ENCODE measurements at places on chromosomes 2 and 18.

GRCh38 chr2:20567159-20567925 lies 83.6 kb downstream of the HS1BP3 start:
- DNase-seq = no peak

DNA sequence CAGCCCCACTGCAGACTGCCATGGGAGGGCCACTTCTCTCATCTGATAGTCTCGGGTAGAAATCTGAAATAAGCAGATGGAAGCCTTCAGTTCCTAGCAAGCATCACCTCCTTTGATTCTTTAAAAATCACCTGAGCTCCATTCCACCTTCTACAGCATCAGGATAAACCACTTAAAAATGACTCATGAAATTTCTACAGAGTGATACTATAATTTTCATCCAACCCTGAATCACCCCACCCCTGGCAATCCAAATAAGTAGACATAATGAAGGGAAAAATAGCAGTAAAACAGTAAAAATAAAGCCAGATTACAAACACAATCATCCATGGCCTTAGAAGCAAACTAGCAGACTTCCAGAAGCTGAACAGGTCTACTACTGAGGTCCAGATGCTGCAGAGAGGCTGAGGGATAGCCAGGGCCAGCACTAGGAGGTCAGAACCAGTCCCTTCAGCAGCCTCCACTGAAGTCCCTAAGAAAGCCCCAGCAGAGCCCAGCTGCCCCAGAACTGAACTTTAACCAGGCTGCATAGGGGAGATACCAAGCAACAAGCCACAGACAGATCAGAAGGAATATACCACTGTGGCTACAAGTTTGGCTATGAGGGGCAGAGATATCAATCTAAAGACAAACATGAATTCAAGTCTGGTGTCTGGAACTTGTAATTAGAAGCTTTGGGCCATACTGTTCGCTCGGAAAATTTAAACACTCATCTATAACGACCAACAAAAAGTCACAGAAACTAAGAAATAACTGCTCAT lies 54.7 kb upstream of the RNU4ATAC start:
- peak; percentile 37 for DNase-seq

DNA sequence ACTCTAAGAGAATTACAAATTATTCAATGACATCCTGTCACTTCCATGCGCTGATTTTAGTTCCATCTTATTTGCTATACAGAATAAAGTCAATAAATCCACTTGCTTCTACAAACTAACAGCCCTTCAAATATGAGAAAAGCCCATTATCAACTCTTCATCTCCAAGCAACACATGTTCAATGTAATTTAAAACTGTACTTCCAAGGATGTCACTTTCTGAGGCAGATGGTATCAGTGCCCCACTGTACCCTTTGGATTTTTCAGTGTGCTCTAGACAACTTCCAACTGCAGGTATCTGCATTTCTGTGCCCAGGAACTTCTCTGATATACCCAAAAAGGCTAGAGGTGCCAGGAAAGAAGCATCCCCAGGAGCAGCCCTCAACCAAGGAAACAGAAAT lies 87.6 kb downstream of the SMAD2 start:
- DNase-seq = no peak

DNA sequence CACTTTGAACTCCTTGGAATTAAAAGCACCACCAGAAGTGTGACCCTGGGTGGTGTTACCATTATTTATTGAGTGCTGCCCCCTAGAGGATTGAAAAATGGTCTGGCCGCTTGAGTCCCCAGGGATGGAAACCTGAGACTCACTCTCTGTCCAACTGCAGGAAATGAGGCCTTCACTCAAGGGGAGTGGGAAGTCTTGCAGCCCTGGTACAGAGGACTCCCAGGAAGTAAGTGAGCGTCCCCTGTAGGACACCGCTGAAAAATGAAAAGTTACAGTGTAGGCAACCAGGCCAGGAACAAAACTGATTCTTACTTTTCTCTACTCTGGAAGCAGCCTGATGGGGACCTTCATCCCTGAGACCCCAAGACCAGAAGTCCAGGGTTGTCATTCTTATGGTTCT lies 2.2 kb upstream of the NRP2 start:
- peak; percentile 69 for DNase-seq

- no peak for DNase-seq
These were observed 782.6 kb downstream of the MBD2 start for GRCh38 chr18:53441761-53442414.

- no peak for DNase-seq
These were observed 251.3 kb downstream of the HDAC4 start for GRCh38 chr2:239149501-239149900.

DNA sequence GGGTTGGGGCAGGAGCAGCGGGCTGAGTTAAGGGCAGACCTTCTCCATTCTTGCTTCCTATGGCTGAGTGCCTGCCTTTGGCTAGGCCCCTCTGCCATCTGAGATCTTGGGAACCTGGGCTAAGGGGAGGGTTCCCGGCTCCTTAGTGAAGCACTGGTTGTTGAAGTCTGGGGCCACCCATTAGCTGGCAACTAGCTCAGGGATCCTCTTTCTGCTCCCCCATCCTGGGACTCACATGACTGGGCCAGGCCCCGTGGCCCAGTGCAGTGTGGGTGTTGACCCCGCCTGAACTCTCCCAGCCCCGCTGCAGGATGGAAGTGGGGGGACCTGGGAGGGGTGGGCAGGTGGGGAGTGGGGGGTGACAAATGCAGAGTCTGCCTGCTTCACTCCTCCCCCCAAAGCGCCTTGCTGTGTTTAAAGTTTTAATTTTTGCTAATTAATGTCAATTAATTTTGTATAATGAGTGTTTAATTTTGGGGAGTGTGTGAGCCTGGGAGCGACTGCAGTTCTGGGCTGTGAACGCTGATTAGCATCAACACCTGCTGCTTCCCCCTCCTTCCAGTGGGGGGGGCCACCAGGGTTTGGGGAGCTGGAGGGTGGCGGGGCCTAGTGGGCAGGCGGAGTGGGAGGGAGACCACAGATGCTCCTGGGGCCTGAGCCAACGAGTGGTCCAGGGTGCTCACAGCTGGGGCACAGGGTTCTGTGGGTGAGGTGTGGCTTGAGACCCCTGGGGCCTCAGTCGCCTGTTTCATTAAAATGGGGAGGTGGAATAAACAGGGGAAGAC lies 55.2 kb downstream of the EMX1 start:
- no peak for DNase-seq

GRCh38 chr2:109238580-109238979 lies 109.6 kb downstream of the SH3RF3 start:
- peak; percentile 96 for DNase-seq

DNA sequence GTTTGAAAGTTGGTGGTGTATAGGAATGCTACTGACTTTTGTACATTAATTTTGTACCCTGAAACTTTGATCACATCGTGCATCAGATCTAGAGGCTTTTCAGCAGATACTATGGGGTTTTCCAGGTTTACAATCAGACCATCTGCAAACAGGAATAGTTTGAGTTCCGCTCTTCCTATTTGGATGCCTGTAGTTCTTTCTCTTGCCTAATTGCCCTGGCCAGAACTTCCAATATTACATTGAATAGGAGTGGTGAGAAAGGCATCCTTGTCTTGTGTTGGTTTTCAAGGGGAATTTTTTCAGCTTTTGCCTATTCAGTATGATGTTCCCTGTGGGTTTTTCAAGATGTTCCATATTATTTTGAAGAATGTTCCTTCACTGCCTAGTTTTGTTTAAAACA lies 633.5 kb downstream of the KCNJ3 start:
- DNase-seq = no peak

- DNase-seq = no peak
These were observed 1.6 kb upstream of the DNER start for GRCh38 chr2:229715895-229716507.

DNA sequence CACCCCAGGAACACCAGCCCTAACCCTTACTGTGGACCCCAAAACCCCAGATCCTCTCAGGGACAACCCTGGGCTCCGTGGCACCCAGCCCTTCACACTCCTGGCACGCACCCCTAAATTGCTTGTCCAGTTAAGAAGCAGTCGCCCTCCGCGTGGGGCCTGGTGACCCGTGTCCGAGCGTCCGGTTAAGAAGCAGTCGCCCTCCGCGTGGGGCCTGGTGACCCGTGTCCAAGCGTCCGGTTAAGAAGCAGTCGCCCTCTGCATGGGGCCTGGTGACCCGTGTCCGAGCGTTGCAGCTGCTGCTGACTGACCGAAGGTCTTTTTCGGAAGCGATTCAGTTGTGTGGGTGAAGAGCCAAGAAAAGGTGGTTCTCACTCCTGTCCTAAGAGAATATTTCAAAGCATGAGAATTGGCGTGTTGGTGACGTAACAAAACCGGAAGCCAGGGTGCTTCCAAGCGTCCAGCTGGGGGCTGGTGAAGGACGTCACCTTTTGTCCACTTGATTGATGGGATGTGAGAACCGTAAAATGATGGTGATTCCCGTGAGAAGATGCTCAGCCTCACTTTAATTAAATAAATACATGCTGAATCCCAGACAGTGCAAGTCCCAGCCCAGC lies 70.5 kb downstream of the KCNG2 start:
- DNase-seq = no peak

DNA sequence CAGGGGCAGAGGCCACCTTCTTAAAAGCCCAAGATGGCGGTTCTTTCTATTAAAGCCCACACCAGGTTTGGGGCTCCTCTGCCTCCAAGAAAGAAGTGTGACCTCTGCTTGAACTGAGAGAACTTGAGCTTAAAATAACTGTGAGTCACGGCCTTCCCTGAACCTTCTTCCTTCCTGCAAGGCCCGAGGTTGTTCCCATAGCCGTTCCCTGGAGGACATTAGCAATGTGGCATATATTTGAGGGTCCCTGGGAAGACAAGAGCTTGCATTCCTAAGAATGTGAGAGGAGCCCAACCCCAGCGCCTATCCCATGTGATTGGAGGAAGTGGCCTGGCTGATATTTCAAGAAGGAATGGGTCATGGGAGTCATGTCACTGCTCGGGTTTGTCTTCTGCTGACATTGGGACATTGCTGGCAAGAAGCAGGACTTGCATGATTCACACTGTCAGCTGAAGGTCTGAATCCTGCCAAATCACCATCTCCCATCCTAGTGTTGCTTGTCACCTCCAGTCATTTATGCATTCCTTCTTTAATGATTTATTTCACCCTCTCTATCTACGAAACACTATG lies 168.1 kb downstream of the TRIB2 start:
- DNase-seq = peak; percentile 86

- DNase-seq = no peak
These were observed 61.2 kb upstream of the ACKR3 start for GRCh38 chr2:236508466-236508865.

DNA sequence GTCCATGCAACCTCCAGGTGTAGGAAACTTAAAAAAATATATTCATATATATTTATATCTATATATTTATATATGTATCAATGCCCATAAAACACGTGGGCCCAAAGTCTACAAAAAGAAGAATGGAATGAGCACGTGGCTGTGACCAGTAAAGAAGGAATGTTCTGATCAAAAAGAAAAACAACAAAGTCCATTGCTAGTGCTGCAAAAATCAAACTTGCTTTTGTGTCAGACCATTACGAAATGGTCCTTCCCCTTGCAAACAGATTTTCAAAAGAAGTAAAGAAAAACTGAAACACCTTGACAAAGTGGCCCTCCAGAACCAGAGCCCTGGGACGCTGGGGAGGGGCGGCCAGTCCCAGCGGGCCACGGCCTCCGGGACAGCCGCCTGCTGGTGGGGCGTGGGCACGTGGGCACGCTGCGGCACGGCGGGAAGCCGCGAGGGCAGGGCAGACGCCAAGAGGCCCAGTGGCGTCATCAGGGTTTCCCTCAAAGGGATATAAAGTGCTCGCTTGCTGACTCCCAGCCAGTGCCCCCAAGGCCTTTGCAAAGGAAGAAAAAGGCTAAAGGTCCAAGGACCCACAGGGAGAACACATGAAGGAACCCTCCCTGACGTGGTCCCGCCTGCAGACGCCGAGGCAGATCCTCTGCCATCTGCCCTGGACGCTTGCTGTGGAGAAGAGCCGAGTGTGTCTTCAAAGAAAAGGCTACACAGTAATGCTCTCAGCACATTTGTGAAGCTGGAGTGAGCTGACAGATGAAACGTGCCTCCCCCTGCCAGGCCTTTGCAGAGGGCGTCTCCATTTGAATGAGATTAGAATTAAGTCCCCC lies 201.8 kb downstream of the TWIST2 start:
- peak; percentile 81 for DNase-seq

DNA sequence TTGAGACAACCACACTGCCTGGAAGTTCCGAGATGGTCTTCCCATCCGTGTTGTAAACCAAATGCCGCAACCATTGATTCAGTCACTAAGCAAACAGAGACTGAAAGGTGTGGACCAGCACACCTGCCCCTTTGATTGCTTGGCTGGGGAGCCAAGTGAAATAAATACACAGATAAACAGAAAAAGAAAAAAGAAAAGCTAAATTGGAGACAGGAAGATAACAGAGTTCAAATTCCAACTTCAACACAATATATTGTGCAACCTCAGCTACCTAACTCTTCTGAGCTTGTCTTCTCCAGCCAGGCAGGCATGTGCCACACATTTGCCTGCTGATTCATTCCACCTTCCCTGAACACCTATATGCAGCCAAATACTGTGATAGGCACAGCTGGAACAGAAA lies 110.9 kb downstream of the PID1 start:
- DNase-seq = no peak

- peak; percentile 30 for DNase-seq
These were observed 391.2 kb downstream of the PTPRM start for GRCh38 chr18:7958081-7958896.

DNA sequence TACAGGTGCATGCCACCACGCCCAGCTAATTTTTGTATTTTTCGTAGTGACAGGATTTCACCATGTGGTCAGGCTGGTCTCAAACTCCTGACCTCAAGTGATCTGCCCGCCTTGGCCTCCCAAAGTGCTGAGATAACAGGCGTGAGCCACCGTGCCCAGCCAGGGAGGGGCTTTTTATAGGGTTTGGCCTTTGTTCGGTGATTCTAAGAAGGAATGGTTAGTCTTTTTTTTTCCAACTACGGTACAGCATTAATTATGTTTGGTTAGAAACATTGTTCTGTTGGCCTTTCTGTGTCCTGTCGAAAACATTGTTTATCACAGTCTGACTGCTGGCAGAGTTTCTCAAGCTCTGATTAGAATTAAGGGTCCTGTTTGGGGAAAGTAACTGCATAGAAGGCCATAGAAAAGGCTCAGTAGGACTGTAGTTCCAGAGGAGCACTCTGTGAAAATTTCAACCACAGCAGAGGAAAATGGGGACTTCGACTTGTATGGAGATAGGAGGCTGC lies 19.3 kb upstream of the SMCHD1 start:
- no peak for DNase-seq

DNA sequence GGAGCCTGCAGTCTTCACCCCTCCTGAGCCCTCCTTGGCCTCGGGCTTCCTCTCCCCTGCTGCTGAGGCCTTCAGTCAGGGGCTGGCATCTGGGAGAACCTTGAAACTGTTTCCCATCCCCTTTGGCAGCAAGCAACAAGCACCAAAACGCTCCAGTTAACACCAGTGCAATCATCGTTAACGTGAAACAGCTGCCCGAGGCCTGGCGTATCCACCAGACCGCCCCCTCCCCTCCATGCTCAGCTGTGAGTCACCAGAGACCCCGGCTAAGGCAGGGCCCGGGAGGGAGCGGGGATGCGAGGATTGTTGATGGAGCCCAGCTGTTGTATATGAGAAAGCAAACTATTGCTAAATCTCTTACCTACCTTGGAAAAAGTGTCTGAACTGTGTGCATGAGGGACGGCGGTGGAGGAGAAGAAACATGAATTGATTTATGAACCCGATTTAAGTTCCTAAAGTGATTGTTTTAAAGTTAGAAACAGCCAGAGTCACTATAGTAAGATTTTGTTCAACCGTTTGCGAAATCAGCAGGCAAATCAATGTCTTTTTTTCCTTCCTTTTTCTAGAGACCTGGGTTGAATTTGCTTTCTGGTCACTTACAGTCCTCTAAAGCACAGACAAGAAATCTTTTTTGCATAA lies 5.2 kb downstream of the ZFP36L2 start:
- peak; percentile 91 for DNase-seq
